ENCODE measurements at places on chromosomes 3 and 15.

DNA sequence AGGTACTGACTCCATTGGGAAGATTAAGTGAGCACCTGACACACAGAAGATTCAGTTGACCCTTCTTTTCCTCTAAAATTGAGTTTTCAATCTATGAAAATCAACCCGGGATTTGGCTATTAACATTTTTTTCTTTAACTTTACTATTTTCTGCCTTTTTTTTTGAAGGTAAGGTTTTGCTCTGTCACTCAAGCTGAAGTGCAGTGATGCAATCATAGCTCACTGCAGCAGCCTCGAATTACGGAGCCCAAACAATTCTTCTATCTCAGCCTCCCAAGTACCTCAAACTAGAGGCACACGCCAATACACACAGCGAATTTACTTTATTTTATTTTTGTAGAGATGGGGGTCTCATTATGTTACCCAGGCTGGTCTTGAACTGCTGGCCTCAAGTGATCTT is 1029.5 kb downstream of the MCTP2 start:
- ATAC-seq: no peak

GRCh38 chr3:23810343-23811184 is 4.8 kb downstream of the UBE2E1 start:
- peak; percentile 36 for ATAC-seq

DNA sequence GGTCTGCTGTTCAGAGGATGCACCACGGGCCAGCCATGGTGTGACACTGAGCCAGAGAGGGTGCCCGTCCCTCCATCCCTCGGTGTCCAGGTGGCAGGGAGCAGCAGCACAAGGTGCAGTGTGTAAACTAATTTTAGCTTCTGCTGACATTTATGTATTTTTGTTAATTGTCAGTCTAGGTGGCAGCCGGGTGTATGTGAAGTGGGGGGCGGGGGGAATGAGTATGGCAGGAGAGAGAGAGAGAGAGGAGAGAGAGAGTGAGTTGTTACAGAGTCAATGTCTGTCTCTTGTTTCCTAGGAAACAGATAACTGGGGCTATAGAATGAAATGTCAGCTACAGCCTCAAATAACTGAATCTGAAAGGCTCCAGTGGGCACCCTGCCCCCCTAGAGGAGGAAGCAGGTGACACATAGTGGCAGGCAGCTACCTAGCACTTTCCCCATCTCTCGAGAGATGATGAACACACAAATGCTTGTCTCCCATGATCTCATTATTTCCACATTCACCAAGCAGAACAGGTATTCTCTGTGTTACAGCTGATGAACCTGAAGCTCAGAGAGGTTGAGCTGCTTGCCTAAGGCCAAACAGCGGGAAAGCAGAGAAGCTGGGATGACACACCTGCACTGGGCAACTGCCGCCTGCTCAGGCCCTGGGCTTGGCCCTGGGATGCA is 24.7 kb downstream of the RASGRF1 start:
- ATAC-seq: no peak

- no peak for ATAC-seq
These were observed 4.5 kb upstream of the RPL24 start for GRCh38 chr3:101690972-101691371.

- no peak for ATAC-seq
These were observed 36.4 kb downstream of the WWTR1 start for GRCh38 chr3:149621218-149622005.

- ATAC-seq: no peak
These were observed 812.3 kb upstream of the ALCAM start for GRCh38 chr3:104554425-104554824.

DNA sequence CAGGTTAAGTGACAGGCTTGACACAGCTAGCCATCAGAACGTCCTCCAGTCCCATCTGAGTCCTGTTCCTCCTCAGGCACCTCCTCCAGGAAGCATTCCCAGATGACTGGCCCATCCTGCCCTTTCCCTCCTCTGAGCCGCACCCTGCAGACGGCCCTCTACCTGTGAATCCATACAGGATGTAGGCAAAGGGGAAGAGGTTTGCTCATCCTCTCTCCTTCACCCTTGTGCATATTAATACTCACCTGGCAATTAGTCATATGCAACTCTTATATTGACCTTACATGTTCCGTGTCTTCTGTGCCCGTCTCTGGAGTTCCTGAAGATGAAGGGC is 61.9 kb downstream of the SMAD3 start:
- ATAC-seq: peak; percentile 81

DNA sequence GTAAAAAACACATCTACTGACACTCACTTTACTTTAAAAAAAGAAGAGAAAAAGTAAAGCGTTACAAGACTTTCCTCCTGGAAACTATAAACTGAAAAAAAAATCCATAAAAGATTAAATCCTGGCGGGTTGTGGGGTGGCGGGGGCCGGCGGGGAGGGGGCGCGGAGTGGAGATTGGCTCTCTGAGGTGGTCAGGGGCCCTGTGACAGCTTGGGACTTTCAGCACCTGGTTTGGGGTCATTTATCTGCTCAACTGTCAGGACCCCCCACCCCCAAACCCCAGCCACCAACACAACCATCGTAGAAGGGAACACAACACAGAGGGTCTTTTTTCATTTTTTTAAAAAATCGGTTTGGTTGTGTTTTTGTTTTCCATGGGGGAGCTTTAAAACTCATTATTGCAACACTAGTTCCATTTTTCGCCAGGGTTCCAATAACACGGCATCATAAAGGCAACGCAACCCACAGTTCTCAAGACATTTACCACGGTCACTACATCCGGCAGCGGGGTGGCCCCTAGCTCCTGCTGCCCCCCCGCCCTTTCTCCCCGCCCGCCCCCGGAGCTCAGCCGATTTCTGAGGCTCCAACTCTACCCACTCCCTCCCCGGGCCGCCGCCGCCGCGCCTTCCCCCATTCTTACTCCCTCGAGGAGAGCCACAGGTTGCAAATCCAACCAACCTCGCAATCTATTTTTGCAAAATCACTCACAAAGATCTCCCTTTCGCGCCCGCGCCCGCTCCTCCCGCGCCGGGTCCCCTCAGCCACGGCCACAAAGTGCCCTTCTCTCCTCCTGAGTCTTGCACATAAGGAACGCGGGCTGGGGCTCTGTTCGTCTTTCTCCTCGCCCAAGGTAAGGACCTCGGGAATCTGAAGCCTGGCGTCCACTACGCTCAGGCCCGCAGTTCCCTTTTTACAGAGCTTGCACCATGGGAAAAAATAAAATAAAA is 1.8 kb downstream of the BCL6 start:
- ATAC-seq: no peak

DNA sequence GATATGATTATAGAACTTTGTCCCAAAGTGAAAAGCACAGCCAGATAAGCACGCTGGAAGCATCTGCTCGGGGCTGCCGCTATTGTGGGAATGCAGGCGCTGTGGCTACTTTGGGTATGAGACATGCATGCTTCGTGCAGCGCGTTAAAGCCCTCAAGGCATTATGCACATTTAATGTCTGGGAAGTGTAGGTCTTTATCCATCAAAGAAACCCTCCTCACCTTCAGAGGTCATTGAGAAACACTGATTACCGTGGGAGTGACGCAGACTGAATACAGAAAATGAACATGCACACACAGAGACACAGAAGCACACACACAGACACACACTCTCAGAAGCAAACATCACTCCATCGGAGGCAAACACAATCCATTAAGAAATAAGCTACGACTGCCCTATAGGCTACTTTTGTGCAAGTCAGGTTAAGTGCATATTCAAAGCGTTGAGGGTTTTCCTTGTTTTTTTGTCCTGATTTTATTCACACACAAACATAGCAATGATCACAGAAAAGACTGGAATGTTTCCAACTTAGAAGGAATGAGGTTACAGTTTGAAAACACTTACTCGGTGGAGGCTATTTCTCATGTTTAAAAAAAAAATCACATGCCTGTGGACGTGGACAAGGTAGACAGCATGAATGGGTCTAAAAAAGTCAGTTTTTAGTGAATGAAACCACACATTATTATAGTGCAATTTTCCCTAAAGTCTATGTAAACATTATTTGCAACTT is 68.5 kb downstream of the PLCH1 start:
- ATAC-seq: no peak

- ATAC-seq: no peak
These were observed 230.7 kb downstream of the SATB1 start for GRCh38 chr3:18194431-18194830.

- ATAC-seq: no peak
These were observed 94.3 kb upstream of the C3orf80 start for GRCh38 chr3:160130950-160131349.

- no peak for ATAC-seq
These were observed 18.3 kb downstream of the NOX5 start for GRCh38 chr15:69032703-69033373.

GRCh38 chr3:65027335-65027734 is 339.5 kb upstream of the ADAMTS9 start:
- no peak for ATAC-seq

DNA sequence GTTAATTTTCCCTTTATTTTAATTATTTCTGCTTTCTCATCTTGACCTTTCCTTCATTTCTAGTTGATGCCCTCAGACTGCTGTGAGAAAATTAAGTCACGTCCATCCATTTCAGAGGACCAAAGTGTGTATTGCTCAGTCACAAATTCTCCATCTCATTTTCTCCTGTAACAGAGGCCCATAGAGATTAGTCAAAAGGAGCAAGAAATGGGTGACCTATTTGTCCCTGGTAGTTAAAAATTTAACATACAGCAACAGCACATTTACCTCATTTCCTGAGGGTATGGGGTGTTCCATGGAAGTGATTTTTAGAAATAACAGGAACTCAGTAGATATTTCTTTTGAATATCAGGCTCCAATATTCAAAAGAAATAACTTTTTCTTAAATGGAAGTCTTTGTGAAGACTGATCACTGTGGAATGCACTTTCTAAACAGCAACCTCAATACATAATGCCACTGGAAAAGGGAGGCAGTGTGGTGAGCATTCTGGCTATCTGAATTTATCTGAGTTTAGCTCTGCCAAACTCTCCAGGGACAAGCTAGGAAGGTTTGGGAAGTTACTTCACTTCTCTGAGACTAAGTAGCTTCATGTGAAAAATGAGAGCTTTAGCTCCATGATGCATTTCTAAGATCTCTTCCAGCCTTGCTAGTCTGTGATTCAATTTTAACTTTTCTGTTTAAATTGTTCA is 808.2 kb downstream of the SQOR start:
- ATAC-seq: no peak

- no peak for ATAC-seq
These were observed 41.7 kb upstream of the PCSK6 start for GRCh38 chr15:101531170-101531569.

GRCh38 chr15:83207009-83207659 is 489 bp downstream of the HDGFL3 start:
- peak; percentile 44 for ATAC-seq

GRCh38 chr15:85142312-85142711 is 160.7 kb downstream of the PDE8A start:
- ATAC-seq: peak; percentile 23

- ATAC-seq: peak; percentile 40
These were observed 22.6 kb downstream of the TGFBR2 start for GRCh38 chr3:30628901-30629590.

DNA sequence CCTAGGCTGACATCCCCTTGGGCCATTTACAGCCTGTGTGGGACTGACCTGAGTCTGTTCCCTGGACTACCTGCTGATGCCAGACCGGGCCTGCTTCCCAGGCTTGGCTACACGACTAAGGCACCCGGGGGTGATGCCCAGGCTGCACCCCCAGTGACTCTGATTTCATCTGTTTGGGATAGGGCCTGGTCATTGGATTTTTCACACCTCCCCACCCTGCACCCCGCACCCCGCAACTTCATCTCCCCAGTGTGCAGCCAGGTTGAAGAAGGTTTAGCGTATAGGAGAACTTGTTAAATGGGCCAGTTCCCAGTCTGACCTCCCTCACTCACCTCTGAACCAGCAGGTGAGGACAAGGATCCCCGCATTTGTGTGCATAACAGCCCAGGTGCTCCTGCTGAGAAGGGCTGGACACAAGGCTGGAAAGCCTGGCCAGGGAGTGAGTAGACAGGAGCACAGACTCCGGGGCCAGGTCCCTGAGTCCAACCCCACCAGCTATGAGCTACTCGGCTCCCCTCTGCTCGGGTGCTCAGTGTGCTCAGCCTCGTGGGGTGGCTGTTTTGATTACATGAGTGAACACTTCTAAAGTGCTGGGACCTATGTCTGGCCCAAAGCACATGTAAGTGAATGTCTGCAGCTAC is 18.5 kb downstream of the SLC6A20 start:
- ATAC-seq: no peak

- ATAC-seq: no peak
These were observed 475.6 kb downstream of the FOXP1 start for GRCh38 chr3:71107926-71108325.

GRCh38 chr3:127831723-127832172 is 9.4 kb upstream of the MGLL start:
- no peak for ATAC-seq

DNA sequence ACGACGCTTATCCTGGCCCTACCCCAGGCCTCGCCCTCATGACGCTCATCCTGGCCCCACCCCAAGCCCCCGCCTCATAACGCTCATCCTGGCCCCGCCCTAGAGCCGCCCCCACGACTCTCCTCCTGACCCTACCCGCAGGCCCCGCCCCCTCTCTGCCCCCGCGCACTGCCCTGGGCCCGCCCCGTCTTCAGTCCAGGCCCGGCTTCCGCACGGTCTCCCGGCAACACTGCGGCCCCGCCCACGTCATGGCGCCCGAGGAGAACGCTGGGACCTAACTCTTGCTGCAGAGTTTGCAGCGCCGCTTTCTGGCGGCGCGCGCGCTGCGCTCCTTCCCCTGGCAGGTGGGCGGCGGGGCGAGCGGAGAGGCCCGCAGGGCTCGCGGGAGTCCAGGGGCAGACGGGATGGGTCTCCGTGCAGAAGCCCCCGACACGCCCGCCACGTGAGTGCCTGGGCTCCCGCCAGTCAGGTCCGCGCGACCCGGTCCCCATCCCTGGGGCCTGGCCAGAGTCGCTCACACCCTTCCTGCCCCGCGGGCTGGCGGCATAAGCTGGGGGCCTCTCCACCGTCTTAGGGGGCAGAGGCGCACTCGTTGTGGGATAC is 52.5 kb upstream of the ROPN1B start:
- ATAC-seq: peak; percentile 100

DNA sequence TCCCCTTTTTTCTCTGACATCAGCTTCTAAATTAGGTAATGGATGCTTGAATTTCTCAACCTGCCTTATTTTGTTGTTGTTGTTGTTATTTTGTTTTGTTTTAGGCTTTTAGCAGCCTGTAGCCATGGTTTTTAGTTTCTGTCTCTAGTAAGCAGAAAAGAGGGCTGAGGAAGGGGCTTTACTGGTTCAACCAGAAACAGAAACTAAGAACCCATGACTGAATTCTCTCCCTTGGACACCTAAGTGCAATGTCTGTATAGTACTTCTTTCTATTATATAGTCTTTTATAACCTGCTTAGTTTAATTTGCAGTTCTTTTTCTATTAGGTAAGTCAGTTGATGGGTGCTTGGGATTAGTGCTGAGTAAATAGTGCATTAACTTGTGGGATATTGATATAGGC is 129.0 kb downstream of the BBX start:
- ATAC-seq: no peak

All from esophagus mucosa (tissue), 1 donor.